Esophagus squamous epithelium (tissue), 5 donors: ENCODE measurements at places on chromosomes 6 and 20.

DNA sequence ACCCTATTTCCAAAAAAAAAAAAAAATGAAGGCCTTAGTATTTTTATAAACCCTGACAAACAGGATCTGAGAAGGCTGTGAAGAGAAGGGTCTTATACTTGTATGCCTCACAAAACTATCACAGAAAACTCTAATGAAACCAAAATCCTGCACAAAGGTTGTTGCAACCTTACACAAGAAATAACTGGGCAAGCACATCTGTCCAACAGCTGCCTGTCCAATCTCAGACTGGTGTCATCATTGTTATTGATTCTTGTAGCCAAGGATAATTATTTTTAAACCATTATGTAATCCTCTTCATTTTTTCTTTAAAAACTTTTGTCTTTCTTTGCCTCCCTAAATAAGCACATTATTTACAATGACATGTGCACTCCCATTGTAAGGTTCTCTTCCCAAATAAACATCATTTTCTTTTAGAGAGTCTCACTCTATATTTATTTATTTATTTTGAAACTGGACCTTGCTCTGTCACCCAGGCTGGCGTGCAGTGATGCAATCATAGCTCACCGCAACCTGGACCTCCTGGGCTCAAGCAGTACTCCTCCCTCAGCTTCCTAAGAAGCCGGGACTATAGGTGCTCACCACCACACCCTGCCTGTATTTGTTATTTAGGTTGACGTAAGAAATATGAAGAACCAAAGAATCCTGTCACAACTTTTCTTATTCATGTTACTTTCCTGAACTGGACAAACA is 697.1 kb downstream of the DOK5 start:
- no peak for DNase-seq

DNA sequence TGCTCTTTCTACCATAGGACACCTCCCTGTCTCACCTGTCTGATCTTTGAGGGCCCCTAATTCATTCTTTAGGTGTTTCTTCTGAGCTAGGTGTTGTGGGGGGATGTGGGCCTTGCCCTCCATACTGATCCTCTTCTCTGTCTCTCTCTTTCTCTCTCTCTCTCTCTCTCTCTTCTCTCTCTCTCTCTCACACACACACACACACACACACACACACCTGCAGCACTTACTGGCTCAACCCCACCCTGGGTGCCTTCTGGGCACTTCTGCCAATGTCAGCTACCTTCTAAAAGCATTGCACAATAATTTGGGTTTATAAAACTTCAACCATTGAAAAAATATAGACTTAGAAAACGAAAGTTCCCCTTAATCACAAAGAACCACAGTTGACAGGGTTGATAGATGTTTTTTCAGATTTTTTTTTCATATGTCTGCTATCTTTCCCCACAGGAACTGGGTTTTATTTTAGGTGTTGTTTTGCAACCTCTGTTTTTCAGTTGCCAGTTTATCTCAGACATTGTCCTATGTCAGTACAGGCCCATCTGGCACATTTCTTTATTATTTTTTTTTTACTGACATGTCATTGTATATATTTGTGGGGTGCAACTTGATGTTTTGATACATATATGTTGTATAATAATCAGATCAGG is 28.1 kb downstream of the PKIG start:
- DNase-seq = no peak

DNA sequence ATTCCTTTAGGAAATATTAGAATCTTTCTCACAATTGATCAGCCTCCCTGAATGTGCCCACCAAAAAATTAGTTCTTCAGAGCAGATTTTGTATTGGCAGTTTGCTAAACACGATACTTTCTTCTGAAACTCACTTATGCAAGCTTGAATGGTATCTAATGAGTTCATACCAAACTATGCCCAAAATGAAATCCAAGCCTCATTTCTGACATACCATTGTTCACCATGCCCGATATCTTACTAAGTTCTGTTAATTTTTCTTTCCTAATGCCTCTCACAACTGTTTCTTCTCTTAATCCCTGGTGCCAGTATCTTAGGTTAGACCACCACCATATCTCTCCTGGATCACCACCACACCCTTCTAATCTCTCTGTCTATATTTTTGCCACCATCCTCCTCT is 755.9 kb downstream of the KIF16B start:
- DNase-seq = no peak

DNA sequence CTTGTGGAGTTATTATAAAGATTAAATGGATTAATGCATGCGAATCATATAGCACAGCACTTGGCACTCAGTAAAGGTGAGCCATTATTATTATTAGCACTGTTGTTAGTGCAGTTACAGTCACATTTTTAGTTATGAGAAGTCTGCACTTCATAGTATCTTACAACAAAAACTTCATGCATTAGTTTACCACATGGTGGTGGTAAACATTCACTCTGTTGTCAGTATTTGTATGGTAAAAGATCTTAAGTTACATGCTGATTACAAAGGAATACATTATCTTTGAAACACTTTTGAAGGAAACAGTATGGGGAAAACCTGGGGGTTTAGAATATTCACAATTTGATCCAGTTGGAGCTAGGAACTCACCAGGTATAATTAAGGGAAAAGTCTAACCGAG is 20.8 kb downstream of the TMEM14A start:
- DNase-seq = no peak

- DNase-seq = no peak
Observed at GRCh38 chr20:18943542-18943941, 130.0 kb downstream of the SCP2D1 start.

GRCh38 chr6:166656230-166657151 is 29.4 kb upstream of the RPS6KA2 start:
- no peak for DNase-seq

GRCh38 chr6:22308939-22309338 is 12.1 kb upstream of the PRL start:
- no peak for DNase-seq

DNA sequence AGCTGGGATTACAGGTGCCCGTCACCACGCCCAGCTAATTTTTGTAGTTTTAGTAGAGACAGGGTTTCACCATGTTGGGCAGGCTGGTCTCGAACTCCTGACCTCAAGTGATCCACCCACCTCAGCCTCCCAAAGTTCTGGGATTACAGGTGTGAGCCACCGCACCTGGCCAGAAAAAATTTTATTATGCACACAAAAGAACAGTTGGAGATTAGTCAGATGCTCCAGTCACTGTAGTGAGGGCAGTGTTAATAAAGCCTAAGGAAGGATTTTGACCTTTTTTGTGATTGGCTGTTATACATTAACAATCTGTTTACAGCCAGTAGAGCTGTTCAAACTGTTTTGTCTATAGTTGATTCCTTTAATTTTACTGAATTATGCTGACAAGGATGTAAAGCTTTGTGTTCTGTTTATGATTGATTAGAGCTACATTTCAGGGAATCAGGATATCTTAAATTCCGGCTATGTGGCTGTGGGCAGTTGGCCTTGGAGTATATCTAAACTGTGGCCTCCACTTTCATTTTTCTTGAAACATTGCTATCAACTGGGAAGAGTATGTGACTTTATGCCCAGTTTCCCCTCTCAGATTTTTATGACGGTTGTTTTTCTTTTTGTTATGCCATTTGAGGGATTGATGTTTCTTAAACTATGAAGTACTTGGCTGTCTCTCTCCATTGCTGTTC is 9.9 kb downstream of the ZSWIM3 start:
- no peak for DNase-seq

- DNase-seq = no peak
Observed at GRCh38 chr20:50655311-50655880, 35.9 kb downstream of the RIPOR3 start.

- DNase-seq = no peak
Observed at GRCh38 chr6:147684906-147685305, 176.4 kb downstream of the SAMD5 start.

- no peak for DNase-seq
Observed at GRCh38 chr20:24914388-24915241, 34.5 kb upstream of the CST7 start.

- no peak for DNase-seq
Observed at GRCh38 chr6:6178795-6179194, 141.7 kb downstream of the F13A1 start.
